ENCODE measurements at places on chromosomes 2 and 18. TPM values are rescaled to one million over a fixed set of nuclear protein-coding genes. Genes with fewer than 3 reads are reported as not detected.
A peak's percentile ranks its signal among the peaks of the same experiment; 100 is the strongest.

GRCh38 chr18:78965260-78965659, 14.4 kb upstream of the SALL3 start:
- no peak for DNase-seq

- no peak for DNase-seq
Measured at GRCh38 chr2:144582651-144583380, 62.9 kb upstream of the ZEB2 start.

DNA sequence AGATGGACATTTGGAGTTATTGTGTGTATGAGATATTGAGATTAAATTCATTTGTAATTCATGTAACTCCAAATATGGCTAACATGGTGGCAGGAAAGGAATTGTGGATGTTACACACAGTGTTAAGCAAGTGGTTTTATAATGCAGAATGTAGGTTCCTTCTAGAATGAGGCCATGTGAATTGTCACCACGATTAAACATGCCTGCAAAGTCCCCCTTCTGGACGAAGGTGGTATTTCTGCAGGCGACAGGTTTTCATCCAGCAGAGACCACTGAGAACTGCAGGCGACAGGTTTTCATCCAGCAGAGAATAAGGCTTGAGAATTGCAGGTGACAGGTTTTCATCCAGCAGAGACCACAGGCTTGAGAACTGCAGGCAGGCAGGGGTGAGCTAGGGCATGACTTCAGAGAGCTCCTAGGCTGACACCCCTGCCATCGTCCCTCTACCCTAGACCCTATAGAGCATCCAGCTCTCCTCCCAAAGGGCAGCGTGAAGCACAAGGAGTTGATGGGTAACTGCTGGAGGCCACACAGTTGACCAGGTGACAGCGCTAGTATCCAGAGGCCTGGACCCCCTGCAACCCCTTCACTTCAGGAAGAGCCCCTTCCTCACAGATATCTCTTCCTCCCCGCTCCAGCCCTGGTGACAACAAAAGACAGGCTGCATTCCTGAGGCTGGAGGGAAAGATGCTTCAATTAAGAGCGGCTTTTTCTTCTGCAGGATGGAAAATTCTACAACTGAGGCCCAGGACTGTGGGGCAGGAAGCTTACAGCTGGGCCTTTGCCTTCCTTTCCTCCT, 175.8 kb downstream of the LOXHD1 start:
- peak; percentile 36 for DNase-seq

Gene MAPRE3
- polyA plus RNA-seq: 12.7 TPM

Gene SULT1C3
- not detected for polyA plus RNA-seq

Gene TLX2
- not detected for polyA plus RNA-seq
